ENCODE measurements at places on chromosomes 3 and 15.

DNA sequence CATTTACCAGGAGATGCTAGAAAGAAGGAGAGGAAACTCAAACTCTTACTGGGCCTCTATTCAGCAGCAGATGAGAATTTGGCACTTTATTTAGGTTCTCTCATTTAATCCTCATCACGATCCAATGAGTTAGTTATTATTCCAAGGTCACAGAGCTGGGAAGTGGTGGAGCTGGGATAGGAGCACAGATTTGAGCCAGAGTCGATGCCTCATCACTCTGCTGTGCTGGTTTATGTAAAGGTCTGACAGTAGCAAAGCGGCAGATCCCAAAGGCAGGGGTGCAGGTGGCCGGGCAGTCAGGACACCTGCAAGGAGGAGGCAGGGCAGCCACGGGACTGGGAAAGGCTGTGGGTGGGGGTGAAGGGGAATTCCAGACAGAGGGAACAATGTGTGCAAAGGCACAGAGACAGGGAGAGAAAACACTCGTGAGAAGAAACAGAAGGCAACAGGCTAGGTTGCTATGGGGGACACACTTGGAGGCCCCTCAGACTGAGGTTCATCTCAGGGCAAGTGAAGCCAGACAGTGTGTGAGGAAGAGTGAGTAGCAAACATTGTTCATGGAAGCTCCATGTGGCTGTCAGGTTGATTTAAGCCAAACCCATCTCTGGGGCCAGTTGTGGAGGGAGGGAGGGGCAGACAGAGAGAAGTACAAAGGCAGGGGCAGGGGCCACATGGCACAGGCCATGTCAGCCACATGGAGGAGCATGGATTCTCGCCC lies 26.8 kb downstream of the RAB6B start:
- no peak for DNase-seq

DNA sequence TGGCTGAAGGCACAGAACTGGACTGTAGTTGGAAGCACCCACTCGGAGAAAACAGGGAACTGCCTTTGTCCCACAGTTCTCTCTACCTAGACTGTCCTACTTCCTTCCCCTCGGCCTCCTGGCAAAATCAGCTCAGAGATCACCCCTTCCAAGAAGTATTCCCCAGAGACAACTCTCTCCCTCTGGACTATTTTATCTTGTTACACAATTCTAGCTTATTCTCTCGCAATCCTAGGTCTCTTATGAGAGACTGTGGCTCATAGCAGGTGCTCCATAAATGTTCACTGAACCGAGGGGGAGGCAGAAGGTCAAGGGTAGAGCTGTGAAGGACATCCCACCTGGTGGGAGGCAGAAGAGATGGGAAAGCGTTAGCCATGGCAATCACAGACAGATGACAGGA lies 10.6 kb downstream of the HEG1 start:
- no peak for DNase-seq

DNA sequence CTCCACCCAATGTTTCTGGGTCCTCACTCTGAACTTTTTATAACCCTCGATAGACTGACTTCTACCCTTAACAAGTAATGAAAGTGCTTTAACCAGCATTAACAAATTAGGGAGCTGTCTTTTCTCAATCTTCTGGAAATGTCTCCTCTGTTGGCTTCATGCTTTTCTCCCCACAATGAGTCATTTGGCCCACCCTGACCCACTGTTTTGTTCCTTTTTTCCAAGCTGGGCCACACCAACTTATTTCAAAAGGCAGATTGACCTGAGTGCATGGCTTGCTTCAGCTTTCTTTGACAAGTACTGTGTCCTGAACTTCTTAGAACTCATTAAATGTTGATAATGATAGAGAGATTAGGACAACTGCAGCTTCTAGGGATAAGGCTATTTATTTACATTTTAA lies 199.6 kb upstream of the SEMA6D start:
- DNase-seq = no peak

DNA sequence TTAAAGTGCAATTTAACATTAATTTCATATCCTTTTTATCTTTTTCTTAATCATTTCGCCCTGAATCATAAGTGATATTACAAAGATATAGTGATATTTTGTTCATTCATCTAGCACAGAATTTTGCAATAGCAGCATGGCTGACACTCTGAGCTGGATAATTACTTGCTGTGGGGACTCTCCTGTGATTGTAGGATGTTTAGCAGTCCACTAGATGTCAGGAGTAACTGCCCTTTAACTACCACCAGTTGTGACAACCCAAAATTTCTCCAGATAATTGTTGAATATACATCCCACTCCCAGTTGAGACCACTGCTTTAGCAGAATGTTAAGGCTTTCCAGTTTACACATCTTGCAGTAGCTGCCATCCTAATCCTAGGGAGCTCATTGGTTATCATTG lies 196.8 kb upstream of the MBNL1 start:
- no peak for DNase-seq

DNA sequence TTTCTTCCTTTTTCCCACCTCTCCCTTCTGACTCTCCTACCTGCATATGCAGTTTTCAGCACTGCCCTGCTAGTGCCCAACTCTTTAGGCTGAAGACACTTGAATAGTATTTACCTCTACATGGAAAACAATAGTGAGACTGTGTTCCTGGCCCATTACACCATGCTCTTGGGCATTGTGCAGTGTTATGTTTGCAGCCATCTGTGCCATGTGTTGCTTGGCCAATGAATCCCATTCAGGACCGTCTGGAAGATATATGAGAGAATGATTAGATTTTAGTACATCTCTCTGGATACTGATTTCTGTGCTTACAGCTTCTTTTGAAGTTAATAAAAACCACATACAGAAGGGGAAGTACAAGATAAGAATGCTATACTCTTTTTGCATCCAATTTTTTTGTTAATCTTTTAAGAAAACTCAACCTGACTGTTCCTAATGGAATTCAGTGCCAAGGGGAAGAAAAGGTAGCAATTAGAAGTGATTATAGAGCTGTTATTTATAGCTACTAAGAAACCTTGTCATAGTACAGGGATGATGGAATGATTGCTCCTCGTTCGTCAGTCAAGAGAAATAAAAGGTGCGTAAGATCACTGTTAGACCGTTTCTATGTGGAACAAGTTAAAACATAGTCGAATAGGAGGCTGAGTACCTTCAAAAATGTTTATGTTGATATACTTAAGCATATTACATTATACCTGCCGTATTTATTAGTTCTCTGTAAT lies 58.9 kb downstream of the TMEM41A start:
- DNase-seq = no peak

DNA sequence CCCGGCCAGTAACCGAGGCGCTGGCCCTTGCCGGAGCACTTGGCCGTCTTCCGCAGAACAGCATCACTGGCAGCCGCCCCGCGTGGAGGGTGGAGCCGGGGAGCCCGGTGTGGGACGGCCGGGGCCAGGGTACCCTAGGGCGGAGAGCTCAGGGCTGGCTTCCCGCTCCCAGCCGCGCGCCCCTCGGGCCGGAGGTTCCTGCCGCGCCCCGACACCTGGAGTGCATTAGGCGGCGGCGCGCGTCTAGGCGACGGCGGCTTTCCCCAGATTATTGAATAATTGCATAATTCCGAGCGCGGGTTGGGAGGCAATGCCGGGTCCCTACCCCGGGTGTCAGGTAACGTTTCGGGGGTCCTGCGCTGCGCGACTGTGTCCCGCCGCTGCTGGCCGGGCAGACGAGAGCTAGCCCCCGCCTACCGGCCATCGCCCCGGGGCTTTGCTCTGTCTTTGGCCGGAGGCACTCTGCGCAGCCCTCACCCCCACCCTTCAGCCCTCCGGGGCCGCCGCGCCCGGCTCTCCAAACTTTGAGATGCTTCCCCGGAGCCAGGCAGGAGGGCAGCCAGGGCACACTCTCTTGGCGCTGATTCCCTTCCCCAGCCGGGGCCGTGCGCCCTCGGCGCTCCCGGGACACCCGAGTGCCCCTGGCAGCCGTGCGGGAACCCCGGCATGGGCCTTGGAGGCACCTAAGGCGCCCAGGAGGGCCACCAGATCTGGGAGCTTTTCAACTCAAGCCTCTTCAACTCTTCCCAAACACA lies 749 bp downstream of the ITGA11 start:
- DNase-seq = no peak

DNA sequence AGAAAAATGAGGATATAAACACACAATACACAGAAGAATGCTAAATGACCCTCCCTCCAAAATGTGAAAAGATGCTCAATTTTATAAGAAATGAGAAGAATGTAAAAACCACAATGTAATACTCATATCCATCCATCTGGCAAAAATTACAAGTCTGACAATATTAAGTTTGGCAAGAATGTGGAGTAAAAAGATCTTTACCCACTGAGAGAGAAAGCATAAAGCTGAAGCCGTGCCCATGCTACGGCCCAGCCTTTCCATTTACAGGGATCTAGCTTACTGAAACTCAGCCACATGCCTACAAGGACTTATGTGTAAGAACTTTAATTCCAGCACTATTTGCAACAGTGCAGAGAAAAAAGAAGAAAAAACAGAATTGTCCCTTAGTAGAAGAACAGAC lies 42.9 kb downstream of the ATP13A3 start:
- DNase-seq = no peak

DNA sequence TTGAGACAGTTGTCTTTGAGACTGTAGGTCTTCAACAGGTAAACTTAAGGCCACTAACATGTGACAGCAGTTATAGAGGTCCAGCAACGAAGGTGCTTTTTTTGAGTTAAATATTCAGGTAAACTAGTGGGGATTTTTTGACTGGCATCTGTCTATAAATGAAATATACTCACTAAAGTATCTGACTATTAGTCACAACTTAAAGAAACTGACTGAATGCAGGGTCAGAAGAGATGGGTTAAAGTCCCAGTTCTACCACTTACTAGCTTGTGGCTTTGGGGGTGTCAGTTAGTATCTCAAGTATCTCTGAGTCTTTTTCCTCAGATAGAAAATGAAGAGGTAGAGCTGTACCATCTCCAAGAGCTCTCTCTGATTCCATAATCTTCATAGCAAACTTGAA lies 18.0 kb downstream of the MIX23 start:
- DNase-seq = no peak

DNA sequence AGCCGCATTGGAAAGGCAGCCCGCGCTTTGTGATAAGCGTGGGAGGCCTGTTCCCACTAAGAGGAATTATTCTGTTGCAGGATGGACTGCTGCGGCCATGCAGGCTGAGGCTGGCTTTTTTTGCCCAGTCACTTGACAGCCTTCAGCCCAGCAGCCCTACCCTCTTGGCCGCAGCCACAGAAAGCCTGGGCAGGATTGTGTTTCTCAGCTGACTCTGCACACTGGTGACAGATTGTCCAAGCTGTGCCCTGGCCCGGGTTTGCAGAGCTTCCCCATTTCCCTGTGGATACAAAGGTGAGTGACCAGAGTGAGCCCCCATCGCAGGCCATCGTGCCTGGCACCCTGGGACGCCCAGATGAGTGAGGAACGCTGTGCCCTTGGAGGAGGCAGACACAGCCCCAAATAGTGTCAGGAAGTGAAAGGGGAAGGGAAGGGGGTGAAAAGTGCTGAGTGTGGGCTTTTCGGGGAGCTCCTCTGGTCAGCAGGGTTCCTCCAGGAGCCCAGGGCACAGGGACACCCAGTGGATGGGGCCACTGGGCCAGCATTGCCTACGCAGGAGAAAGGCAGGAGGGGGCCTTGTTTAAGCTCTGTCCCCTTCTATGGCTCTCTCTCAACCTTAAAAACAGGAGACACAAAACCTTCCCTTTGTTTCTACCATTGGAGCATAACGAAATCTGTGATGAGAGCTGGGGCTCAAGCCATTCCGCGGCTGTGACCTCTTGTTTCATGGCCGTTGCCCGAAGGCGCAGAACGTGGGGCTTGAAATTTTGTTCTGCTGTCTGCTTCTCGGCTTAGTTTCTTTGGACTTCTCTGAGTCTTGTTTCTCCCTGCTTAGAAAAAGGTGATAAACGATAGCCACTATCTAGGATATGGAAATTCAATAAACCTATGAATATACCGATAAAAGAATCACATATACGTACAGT lies 91.5 kb upstream of the MEF2A start:
- DNase-seq = no peak

DNA sequence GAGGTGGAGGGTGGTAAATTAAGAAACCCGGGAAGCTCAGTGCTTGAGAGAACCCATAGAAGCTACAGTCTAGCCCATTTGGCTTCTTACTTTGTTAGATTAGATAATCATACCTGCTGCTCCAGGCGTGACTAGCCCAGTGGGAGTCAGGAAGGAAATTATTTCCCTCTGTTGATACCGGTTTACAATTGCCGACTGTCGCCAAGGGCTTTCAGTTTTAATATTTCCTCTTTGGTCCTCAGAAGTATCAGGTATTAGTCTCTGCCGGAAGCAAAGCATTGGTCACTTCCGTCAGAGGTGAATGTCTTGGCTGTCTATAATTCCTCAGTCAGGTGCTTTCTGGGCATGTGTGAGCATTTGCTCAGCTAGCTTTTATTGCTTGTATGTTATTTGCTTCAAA lies 75.2 kb downstream of the LPP start:
- DNase-seq = peak; percentile 39

DNA sequence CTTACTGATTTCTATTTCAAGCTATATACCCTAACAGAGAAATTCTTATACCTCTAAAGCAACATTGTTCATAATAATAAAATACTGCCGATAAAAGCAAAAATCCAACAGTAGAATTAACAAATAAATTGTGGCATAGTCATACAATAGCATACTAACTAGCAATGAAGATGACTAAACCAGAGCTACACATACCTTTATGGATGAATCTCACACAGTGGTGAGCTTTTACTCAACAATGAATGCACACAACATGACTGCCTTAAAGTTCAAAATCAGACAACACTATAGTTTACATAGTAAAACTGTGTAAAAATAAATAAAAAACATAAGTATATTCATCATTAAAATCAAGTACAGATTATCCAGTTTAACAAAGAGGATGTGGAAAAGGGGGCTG lies 99.1 kb downstream of the NR1I2 start:
- no peak for DNase-seq

DNA sequence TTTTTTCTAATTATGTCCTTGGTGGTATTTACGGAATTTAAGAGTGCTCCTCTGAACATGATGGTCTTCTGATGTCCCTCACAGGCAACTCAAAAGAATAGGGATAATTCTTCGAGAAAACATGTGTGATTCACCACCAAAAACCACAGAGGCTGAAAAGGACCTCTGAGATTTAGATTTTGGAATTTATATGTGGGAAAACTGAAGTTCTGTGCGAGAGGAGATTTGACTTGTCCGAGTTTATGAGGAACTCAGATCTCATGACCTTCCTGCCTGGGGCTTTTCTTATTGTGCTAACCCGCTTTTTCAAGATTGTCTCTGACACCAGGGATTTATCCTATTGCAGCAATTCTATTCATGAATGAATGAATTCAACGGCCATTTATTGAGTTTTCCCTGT lies 142.4 kb downstream of the FAM43A start:
- no peak for DNase-seq

GRCh38 chr3:107092121-107092520 lies 285.1 kb upstream of the CCDC54 start:
- DNase-seq = no peak

GRCh38 chr15:36967929-36968328 lies 132.4 kb downstream of the MEIS2 start:
- DNase-seq = no peak

GRCh38 chr15:74259292-74259648 lies 23.1 kb downstream of the CCDC33 start:
- no peak for DNase-seq

GRCh38 chr15:81950841-81951414 lies 94.9 kb downstream of the MEX3B start:
- DNase-seq = no peak

All from NCI-H2081 treated with DMSO at 0.1 percent for 48 hours (cell line).